Activated CD4-positive, alpha-beta T cell treated with anti-CD3 and anti-CD28 coated beads, Interleukin-2, amount 50 U/mL, for 24 hours (primary cell): ENCODE measurements at places on chromosomes 12 and 14.
A peak's percentile ranks its signal among the peaks of the same experiment; 100 is the strongest.

DNA sequence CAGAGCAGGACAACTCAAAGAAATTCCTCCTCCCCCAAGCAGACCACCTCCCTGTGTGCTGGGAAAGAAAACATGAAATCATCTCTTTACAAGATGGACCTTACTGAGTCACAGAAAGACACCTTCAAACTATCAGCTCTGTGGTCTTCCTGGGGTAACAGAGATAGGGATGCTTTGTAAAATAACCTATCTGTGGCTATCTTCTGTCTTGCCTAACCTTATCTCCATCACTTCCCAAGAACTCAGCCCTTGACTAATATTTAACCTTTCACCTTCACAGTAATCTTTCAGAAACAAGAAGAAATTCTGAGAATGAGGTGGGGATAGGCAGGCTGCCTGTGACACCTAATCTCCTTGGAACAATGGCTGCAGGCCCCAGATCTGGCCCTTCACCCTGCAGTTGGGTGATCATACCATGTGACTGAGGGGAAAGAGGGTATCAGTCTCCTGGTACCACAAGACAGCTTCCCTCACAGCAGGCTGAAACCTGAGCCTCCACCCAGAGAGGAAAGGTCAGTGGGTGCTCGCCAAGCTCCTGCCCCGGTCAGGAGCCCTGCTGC, 27.4 kb upstream of the CEBPE start:
- no peak for DNase-seq

- no peak for DNase-seq
These were observed 20.6 kb downstream of the NTS start for GRCh38 chr12:85894653-85895052.

GRCh38 chr12:91111366-91112325, at the start of gene LUM:
TSS of gene LUM (minus strand) at chr12:91111494. CDS start at chr12:91108979, 2,515 bp downstream.
- no peak for DNase-seq

- DNase-seq = no peak
These were observed 51.2 kb downstream of the FIGNL2 start for GRCh38 chr12:51797301-51797700.

DNA sequence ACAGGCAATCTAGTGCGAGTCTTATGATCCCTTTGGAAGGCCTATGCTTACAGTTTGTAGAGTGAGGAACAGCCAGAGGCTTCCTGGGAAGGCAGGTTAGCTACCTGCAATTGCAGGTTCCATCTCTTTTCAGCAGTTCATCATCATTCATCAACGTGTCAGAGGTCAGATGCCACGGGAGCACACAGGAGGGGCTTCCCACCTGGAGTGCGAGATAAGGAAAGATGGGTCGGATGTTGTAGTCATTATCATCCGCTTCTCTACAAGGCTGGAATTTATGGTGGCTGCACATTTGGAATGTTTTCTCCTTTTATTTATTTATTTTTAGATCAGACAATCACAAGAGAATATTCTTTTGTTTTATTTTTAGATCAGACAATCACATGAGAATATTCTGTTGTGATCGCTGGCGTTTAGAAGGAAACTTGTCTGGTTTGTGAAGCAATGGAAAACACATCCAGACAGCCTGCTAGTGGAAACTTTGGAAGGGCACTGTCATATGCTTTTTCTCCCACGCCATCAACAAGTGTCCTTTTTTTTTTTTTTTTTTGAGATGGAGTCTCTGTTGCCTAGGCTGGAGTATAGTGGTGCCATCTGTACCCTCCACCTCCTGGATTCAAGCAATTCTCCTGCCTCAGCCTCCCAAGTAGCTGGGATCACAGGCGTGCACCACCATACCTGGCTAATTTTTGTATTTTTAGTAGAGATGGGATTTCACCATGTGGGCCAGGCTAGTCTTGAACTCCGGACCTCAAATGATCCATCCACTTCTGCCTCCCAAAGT, 1.9 kb upstream of the BICD1 start:
- DNase-seq = no peak

GRCh38 chr14:61560323-61560722, 135.0 kb upstream of the HIF1A start:
- DNase-seq = no peak

DNA sequence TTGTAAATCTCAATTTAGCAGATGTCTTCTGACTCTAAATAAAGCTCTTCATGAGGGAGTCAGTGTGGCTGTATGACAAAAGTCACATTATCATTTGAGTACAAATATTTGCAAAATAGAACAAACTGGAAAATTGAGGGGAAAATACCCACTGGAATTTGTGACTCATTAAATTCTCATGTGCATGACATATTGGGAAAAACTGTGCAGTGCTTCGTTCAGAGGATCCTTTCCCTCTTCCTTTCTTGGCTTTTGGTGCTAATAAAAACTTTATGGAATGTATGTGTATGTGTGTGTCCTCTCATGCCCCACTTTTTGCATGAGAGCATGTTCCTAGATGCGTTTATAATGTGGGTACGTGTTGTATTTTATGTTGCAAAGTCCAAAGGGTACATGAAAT, 267.8 kb downstream of the KTN1 start:
- DNase-seq = no peak

- DNase-seq = no peak
These were observed 19.7 kb upstream of the DIABLO start for GRCh38 chr12:122245553-122245952.

- DNase-seq = no peak
These were observed 1140.6 kb downstream of the BCL11B start for GRCh38 chr14:98131406-98131805.

DNA sequence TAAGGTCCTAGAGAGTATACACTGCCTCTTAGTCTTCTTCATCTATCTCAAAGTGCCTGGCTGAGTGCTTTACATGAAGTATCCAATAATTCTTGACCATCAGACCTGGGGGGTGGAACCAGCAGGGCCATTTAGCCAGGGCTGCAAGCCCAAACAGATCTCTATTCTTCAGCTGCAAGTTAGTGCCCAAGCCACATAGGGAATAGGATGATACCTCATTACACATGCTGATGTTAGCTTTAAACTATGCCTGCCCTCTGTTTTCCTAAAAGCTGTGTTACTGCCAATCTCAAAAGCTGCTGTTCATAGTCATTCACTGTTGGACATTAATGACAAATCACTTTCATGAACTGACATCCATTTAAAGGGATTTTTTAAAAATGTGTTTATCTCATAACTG, 16.7 kb upstream of the IFNG start:
- DNase-seq = no peak

GRCh38 chr12:14664434-14665023, 31.9 kb downstream of the GUCY2C start:
- DNase-seq = peak; percentile 16

GRCh38 chr12:53058674-53059433, 9.0 kb downstream of the TNS2 start:
- no peak for DNase-seq

DNA sequence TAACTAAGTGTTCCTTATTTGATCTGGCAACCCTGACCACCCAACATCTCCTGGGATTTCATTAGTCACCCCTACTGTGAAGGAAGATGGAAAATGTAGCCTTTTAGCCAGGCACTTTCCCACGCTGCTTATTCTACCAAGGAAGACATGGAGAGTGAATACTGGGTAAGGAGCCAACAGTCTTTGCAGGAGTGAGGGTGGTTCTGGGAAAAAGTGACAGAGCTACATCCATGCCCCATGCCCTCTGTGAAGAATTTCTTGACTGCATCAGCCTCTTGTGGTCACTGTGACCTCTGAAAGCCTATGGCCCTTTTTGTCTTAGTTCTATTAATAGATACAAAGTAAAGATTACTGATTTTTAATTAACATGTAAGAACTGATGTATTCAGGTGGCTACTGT, 196.0 kb upstream of the EEA1 start:
- DNase-seq = no peak

DNA sequence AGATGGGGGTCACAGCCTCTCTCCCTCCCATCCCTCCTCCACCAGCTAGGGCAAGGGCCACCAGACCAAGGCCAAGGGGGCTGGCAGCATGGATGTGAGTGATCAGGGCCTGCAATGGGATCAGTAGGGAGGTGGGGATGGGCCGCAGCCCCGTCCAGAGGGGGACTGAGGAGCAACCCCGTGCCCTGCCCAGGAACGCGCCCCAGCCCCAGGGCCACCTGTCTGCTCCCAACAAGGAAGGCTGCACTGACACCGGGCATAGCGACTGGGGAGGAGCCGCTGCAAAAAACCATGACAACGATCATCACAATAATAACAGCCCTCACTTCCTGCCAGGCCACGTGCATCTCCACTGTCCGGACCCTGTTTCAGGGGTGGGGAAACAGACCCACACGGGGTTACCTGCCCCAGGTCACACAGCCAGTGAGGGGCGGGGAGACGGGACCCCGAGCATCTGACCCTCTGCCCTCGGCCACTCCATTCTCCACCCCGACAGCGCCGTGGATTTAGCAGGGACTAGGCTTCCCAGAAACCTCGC, 24.3 kb downstream of the NCOR2 start:
- no peak for DNase-seq

GRCh38 chr12:115838952-115839351, 438.5 kb downstream of the MED13L start:
- no peak for DNase-seq

DNA sequence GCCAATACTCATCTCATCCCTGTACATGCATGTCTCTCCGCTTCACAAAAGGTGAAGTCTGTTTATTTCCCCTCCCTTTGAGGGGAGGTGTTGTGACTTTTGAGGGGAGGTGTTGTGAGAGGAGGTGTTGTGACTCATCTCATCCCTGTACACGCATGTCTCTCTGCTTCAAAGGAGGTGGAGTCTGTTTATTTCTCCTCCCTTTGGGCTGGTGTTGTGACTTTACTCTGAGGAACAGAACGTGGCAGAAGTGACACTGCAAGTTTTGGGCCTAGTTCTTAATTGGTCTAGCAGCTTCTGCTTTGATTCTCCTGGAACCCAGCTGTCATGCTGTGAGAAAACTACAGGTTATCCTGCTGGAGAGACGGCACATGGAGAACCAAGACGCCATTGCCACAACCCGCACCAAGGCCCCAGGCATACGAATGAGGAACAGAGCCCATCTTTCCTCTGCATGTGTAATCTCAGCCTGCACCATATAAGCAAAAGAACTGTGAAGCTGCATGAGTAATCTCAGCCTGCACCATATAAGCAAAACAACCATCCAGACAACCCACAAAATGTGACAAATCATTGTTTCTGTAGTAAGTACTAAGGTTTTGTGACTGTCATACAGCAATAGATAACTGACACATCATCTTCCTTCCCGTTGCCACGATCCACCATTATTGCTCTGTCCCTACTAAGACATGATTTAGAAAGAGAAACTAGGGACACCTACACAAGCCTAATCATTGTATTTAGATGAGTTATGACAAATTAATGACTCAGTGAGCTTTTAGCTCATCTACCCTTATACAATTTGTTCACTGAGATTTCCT, 30.0 kb downstream of the GALNT4 start:
- DNase-seq = peak; percentile 37

DNA sequence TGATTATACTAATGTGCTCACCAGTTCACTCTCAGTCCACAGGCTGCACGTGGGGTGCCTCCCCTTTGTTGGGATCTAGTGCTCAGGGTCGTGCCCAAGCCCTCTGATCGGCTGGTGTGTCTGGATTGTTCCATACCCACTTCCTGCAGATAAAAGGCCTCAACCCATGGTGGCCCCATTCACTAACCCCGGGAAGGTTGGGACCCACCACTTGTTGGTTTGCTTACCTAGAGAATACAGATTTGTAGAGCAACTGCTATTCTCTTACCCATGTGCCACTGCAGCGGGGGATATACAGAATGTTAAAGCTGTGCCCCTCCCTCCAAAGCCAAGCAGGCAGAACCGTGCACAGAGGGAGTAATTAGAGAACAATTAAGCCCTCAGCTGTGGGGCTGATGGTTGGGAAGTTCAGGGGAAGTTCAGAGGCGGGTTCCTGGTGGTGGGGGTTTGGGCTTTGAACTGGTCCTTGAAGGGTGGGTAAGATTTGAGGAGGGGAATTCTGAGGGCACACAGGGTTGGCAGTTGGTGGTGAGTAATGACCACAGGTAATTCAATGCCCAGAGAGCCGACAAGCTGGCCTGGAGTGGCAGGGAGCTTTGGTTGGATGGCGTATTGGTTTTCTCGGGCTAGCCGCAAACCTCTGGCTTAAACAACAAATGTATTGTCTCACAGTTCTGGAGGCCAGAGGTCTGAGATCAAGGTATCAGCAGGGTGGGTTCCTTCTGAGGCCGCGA, 68.8 kb downstream of the ADCK1 start:
- no peak for DNase-seq

GRCh38 chr14:106843951-106844483, 1317.6 kb downstream of the TMEM121 start:
- no peak for DNase-seq

- no peak for DNase-seq
These were observed 8.9 kb downstream of the SLC7A8 start for GRCh38 chr14:23174296-23175184.

GRCh38 chr14:33833706-33834465, 117.0 kb downstream of the EGLN3 start:
- no peak for DNase-seq

DNA sequence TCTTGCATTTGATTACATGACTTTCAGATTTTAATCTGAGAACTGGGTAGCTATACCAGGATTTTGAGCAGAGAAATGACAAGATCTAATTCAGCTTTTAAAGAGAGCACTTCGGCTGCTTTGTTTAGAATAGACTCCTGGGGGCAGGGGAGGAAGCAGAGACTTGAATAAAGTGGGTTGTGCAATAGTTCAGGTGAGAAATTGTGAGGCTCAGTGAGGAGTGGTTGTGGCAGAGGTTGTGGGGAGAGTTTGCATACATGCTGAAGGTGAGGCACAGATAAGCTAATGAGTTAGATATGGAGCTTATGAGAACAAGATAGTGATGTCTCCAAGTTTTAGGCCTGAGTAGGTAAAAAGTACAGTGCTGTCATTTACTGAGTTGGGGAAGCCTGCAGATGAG, 281.4 kb downstream of the FLRT2 start:
- DNase-seq = no peak

DNA sequence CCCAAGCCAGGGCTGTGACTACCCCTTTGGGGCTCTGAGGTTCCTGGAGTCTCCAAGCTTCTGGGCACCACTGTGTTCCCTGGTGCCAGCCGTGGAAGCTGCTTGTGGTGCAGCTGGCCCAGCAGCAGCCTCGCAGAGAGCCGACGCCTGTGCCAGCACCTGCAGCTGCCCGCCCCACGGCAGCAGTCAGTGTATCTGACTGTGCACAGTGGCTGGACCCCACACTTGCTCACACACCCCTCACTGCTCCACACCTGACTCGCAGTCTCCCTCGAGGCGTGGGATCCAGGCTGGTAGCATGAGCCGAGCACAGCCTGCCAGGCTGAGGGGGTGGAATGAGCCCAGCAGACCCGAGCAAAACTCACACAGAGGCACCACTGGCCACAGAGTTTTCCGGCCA, 325.2 kb downstream of the PCNX1 start:
- no peak for DNase-seq
